Stimulated activated CD8-positive, alpha-beta memory T cell treated with anti-CD3 and anti-CD28 coated beads, Interleukin-7, amount 100 ng/mL, for 48 hours (primary cell): ENCODE measurements at places on chromosomes 5 and 9.

DNA sequence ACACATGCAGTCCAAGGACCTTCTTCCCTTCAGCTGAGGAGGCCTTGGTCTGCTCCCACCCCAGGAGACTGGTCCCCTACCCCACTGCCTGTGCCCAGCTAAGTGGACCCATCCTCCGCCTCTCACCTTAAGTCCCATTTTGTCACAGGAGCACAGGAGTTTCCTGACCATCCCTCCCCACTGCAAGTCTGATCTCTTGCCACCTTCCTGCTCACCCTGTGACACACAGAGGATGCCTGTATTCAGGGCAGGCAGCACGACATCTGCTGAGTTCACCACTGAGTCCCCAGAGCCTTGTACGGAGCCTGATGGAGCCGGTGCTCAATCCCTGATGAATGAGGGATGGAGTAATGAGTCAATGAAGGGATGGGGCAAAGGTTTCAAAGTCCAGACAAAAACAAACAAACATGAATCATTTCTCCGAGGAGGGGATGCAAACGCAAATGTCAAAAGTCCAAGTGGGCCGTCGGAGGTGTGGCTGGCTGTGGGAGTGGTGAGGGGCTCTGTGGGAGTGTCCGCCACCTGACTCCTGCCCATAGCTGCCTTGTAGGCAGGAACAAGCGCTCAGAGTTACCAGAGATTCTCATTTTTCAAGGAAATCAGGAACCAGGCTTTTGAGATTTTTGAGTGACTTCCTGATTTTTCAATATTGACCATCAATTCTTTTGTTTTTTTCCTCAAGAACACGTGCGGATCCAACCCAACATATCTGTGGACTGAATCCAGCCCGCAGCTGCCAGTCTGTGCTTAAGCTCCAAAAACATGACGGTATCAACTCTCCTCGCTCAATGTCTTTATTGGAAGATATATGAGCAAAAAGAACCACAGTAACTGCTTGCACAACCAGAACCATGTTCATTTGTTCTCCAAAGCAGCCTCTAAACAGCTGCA is 4.4 kb downstream of the RAPGEF1 start:
- no peak for DNase-seq

GRCh38 chr5:68141494-68141893 is 74.1 kb upstream of the PIK3R1 start:
- no peak for DNase-seq

DNA sequence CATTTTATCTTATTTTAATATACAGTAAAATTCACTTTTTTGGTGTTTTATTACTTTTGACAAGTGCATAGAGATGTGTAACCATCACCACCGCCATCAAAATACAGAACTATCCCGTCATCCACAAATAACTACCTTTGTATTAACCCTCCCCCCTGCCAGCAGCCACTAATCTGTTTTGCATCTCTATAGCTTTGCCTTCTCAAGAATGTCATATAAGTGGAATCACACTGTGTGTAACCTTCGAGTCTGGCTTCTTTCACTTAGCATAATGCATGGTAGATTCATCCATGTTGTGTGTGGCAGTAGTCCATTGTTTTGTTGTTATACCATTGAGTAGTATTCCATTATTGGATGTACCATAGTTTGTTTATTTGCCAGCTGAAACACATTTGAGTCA is 98.8 kb downstream of the BOD1 start:
- no peak for DNase-seq

- DNase-seq: no peak
Observed at GRCh38 chr5:4480528-4481349, 659.4 kb upstream of the ADAMTS16 start.

DNA sequence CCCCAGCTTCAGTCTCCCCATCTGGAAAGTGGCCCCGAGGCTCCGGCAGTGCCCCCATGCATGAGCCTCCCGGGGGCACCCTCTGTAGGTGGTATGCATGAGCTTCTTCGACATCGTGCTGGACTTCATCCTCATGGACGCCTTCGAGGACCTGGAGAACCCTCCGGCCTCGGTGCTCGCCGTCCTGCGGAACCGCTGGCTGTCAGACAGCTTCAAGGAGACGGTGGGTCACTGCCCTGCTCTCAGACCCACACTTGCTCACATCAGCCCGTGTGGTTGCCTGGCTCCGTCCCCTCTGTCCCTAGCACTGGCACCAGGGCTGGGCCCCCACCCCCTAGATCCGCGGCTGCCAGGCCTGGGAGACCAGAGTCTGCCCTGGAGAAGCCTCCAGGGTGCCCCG is 12.8 kb upstream of the DOLPP1 start:
- DNase-seq: no peak
